ENCODE measurements at places on chromosomes 3 and 15. TPM values are rescaled to one million over a fixed set of nuclear protein-coding genes. Genes with fewer than 3 reads are reported as not detected.
A peak's percentile ranks its signal among the peaks of the same experiment; 100 is the strongest.

DNA sequence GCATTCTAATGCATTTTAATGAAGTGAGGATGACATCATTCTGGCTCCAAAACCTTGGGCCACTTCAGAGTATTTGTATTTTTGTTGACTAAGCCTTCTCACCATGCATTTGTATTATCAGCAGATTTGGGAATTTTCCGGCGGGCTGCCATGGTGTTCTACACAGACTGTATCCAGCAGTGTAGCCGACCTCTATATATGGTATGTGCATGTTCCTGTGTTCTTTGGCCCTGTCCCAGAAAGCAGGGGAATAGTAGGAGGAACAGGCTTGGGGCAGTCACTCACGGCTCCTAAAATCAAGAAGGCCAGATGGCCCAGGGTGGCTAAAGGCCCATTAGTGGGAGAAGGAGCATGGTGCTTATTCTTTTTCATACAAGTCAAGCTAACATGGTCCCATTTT, 80.5 kb downstream of the USF3 start:
- DNase-seq, result no peak

Gene GRAMD1C
- 2.5 TPM for total RNA-seq

GRCh38 chr3:188212308-188212969, 58.5 kb downstream of the LPP start:
- DNase-seq, result no peak

GRCh38 chr3:136350132-136350531, 100.0 kb downstream of the PCCB start:
- peak; percentile 27 for DNase-seq

- DNase-seq, result no peak
Measured at GRCh38 chr3:170204509-170204908, 17.7 kb upstream of the PRKCI start.

DNA sequence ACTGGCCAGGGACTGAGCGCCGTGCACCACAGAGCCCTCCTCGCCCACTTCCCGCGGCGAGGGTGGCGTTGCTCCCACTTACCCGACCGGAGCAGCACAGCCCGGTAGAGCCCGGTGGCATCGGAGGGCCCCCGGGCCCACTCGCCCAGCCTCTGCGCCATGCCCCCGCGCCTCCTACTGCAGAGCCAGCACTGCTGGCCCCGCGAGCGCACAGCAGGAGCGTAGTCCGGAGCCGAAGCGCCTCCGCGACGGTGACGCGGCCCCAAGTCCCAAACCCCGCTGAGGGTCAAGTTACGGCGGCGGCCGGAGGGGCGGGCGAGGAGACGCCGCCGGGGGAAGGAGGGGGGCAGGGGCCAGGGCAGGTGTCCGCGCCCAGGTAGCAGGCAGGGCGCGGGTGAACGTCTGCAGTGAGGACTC, 9.6 kb upstream of the FAM107A start:
- no peak for DNase-seq

Gene SH2D7
- not detected for total RNA-seq

DNA sequence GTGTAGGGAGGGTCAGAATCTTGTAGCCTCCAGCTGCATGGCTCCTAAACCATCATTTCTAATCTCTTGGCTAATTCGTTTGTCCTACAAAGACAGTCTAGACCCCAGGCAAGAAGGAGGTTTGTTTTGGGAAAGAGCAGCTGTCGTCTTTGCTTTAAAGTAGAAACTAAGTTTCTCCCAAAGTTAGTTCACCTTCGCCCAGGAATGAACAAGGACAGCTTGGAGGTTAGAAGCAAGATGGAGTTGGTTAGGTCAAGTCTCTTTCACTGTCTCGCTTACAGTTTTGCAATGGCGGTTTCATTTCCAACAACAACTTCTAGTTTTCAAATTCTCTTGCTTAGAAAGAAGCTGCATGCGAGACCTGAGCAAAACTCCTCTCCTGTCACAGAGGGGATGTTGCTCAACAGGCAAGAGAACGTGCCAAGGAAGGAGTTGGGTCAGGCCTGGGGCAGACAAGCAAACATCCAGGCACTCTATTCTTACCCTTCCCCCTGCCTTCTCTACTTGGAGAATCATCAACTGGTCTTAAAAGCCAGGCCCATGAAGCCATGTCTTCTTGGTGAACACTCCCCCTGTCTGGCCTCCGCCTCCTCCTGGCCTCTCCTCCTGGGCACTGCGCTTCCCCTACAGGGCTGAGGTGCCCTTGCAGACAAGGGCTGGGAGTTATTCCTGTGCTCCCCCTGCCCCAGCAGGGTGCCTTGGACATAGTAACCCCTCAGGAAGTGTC, 57.6 kb downstream of the TMEM44 start:
- DNase-seq, result no peak

GRCh38 chr3:8298021-8298954, 203.3 kb upstream of the LMCD1 start:
- no peak for DNase-seq

DNA sequence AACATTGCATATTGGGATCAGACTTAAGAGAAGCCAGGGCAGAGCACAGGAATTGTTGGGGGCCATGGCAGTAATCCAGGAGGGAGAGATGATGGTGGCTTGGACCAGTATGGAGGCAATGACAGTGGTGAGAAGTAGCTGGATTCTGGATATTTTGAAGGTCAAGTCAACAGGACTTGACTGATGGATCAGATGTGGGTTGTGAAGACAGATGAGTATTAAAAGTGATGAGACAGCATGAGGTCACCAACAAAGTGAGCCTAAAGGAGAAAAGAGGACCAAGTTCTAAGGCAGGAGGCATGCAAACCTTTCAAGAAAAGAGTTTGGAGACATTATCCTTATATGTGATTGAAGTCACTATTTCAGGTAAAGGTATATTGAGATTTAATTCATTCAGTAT, 56.6 kb upstream of the TIPARP start:
- DNase-seq, result no peak

DNA sequence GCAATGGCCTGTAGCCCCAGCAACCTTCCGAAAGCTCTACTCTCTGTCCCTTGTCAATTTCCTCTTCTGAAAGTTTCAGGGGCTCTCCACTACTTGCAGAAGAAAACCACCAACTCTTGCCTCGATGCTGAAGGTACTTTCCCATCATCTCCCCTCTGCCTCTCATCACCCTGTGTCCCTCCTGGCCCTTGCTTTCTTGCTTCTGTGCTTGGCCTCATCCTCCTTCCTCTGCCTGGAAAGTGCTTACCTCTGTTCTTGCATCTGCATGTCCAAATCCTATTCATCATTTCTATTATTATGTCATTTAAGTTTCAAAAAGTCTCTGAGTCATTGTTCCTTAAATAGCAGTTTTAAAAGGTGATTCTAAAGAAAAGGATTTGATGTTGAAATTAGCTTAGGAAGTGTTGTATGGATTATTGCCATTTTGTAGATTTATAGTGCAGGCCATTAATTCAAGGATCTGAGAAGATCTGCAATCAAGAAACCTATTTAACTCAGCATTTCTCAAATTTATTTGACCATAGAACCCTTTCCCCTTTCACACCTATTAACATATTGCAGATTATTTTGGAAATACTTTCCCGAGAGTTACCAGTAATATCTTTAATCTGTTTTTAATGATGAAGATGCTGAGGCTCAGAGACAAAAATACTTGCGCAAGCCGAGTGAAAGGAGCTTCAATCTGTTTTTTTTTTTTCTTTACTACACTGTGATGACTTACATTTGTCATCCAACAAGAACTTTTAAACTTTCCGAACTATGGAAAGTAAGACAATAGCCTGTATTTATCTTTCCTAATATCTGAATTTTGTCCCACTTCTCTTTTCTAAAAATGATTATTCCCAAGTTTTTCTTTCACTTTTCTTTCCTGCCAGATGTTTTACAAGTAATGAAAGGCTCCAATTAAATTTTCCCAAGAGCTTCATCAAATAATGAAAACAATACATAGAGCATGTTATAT, 22.3 kb upstream of the CFAP161 start:
- DNase-seq, result no peak

GRCh38 chr15:77907824-77908751, 169.4 kb downstream of the TBC1D2B start:
- no peak for DNase-seq

Gene TRIM42
- total RNA-seq, result not detected

- no peak for DNase-seq
Measured at GRCh38 chr3:197001972-197002700, 27.5 kb downstream of the MELTF start.

Gene CPA3
- 16.2 TPM for total RNA-seq

DNA sequence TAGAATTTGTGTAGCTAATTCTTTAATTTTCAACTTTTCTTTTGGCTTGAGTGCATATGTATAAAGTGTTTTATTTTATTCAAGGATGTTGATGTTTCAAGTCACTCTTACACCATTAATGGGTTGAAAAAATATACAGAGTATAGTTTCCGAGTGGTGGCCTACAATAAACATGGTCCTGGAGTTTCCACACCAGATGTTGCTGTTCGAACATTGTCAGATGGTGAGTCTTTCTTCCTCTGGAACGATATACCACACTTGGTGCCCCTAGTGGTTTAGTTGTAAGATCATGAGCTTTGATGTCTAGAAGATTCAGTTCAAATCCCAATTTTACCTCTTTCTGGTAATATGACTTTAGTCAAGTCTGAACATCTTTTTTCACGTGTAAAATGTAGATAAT, 119.3 kb downstream of the HCN4 start:
- DNase-seq, result no peak

DNA sequence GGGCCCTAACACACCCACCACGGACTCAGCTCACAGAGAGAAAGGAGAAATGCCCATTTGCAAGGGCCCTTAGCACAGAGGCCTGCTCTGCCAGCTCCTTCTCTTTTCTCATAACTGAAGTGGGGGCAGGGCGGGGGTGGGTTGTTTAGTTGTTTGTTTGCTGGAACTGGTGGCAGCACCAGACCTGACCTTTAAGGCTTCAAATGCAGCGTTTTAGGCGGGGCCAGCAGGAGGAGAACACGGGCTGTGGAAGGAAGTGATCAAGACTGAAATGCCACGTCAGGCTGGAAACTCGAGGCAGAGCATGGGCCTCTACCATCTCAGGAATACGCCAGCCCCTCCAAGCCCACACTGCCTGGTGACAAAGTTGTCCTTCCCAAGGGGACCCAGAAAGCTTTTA, 9.3 kb downstream of the CACNA2D2 start:
- DNase-seq, result no peak

Gene C3orf22
- not detected for total RNA-seq

All from omental fat pad (tissue), 4 donors.